ENCODE measurements at places on chromosomes 13 and 19.

GRCh38 chr19:8491574-8491973, 10.9 kb downstream of the PRAM1 start:
- DNase-seq, result no peak

DNA sequence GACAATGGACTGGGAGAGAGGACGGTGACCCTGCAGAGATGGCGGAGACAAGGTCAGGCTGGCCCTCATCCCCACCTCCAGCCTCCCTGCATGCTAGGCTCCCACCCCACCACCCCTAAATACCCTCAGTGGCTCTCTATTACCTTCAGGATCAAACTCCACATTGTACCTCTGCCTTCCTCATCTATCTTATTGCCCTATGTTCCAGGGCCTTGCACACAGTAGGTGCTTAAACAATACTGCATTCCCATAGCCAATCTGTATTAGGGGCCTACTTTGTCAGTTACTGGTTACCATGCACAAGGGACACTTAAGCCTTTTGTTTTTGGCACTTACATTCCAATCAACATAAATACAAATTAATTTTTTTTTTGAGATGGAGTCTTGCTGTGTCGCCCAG, 6.5 kb downstream of the PALM3 start:
- no peak for DNase-seq

DNA sequence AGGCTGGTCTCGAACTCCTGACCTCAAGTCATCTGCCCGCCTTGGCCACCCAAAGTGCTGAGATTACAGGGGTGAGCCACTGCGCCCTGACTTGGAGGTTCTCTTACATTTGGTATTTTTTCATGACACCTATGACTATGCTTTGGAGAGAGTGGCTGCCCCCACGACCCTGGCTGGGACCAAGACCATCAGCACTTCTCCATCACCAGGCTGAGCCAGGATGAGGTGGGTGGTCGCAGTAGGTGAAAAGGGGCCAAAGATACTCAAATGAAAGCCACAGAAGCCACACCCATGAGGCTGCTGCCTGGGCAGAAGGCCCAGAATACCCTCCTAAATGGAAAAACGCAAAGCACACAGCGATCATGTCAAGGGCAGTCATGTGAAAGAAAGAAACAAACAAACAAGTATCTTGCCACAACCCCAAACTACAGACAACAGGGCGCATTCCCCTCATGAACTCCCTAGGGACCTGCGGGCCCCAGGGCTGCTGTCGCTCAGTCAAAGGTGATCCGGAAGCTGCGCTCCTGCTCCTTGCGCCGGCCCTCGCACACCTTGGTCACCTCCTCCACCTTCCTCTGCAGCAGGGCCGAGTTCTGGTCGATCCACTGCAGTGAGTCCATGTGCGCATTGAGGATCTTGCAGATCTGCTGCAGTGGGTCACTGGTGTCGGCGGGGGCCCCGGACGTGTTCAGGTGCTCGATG, 11.2 kb upstream of the IL4I1 start:
- no peak for DNase-seq

GRCh38 chr19:8113017-8113416, 36.4 kb downstream of the FBN3 start:
- no peak for DNase-seq

DNA sequence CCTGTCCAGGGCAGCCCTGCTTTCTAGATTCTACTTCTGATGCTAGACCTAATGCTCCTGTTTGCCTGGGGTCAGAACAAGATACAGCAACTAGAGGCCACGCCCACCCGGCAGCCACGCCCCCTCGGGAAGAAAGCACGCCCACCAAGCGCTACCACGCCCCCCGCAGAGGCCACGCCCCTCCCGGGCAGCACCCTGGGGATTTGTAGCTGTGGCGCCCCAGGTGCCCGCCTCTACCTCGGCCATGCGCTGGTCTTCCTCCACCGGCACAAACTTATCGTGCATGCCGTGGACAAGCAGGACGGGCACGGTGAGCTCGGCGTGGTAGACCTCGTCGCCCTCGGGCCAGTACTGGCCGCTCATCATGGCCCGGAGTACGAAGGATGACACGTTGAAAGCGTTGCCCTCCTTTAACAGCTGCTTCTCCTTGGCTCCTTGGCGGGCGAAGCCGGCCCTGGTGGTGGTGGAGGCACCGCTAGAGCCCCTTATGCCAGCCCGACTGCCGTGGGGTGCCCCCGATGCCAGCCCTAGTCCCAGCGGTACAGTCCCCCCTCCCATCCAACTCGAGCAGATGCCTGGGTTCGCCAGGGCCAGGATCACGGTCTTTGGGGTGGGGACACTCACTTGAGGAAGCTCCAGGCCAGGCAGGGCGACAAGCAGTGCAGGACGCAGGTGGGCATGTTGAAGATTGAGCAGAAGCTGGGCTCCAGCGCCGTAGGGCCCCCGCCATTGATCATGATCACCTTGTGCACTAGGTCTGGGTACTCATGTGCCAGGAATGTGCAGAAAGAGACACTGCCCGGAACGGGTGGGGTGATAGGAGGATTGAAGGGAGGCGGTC, 9.0 kb downstream of the ABHD8 start:
- DNase-seq, result no peak

- DNase-seq, result no peak
Observed at GRCh38 chr13:102677122-102677521, 17.7 kb downstream of the METTL21C start.

GRCh38 chr19:17931532-17932191, 1.2 kb upstream of the CCDC124 start:
- no peak for DNase-seq

DNA sequence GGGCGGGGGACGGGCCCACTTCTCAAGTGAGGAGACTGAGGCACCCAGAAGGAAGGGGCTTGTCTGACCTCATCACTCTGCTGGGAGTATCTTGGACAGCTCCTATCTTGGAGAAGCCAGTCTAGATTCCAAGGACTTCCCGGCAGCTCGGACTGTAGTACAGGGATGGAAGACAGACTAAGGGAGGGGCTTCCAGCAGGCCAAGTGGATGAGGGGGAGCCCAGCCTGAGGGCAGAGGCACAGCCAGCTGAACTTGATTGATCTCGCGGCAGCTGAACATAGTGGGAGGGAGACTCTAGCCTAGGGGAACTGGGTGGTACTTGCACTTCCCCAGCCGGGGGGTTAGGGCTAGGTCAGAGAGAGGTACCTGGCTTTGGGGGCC, 711 bp downstream of the CILP2 start:
- DNase-seq, result no peak

DNA sequence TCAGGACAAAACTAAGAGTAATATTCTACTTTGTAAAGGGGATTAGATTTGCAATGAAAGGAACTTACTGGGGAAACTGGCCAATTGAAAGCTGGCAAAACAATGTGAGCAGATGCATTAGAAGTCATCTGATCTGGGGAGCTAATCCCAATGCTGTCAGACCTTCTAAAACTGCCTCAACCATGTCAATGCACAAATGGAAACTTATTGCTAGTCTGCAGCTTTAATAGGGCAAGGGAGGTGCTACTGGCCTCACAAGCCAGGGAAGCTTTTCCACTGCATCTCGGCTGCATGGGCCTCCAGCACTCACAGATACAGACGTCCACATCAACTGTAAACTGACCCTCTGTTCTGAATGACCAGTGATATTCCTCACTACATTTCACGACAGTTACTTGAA, 154.2 kb downstream of the LHFPL6 start:
- DNase-seq, result no peak

DNA sequence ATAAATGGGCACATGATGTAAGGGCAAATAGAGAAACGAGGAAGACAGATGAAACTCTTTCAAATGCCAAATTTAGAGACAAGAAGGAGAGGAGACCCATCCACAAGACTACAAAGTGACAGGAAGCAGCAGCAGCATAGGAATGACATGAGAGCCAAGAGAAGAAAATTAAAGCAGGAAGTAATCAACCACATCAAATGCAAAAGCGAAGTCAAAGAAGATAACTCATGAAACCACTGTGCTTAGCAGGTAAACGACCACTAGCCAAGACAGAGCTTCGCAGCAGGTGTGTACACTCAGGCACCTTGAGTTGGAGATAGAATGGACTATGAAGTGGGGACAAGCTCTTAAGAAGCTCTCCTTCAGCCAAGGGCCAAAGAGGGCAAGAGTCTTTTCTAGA, 64.1 kb downstream of the KLF12 start:
- DNase-seq, result no peak

DNA sequence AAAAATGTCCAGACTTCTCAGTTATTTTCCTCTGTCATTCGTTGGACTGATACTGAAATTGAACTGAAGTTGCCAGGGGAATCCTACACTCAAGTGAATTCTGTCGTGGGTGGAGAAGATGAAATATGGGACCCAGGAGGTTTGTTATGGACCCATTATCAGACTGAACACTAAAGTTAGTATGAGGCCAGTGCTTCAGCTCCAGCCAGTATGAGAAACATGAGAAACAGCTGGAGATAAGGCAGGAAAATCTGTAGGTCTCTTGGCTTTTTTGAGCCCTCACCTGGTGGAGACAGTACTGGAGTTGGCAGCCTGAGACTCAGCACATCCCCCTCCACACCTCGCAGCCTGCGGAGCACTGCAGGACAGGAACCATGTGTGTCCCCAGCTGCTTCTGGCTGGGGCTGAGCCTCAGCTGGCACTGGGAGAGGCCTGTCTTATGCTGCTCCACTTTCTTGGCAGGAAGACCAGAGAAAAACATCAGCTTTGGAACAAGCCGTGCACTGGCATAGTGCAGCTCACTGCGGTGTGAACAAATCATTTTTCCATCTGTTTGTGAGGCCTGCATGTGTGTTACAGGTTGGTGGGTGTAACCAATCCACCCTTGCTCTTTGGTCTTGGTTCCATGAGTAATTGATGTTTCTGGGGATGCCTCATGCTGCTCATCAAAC, 641.0 kb downstream of the FGF9 start:
- DNase-seq, result no peak

GRCh38 chr13:50747737-50748350, 95.6 kb downstream of the DLEU7 start:
- DNase-seq, result no peak

DNA sequence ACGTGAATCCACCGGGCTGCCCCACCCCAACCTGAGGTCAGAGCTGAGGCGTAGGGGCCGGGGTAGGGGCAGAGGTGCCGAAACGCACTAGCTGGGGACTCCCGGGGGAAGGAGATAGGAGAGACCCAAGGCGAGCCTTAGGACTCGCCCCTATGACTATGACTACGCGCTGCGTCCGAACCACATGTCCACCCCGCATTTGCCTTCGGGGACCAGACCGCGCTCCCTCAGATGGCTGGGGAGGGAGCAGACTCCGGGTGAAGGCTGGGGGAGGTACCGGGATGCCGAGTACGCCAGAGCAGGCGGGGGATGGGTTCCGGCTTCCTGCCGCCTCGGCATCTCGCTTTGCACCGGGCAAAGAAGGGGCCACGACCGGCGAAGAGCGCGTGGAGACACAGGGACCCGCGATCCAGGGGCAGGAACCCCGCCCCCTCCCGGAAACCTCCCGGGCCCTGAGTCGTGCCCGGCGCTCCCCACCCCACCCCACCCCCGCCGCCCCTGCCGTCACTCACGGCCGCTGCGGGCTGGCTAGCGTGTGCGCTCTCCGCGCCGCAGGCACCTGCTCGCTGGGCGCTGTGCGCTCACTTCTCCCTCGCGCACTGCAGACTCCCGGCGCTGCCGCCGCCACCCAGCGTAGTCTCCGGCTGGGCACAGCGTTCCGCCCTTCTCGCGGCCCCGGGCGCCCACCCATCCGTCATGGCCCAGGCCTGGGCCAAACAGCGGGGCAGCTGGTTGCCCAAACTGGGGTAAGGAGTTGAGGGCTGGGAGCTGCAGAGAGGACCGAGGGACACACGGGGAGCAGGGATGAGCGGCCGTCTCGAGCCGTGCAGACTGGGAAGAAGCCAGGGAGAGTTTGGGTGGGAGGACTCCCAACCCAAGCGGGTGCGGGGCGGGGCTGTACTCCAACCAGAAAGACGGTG, 622 bp upstream of the VSTM2B start:
- no peak for DNase-seq

DNA sequence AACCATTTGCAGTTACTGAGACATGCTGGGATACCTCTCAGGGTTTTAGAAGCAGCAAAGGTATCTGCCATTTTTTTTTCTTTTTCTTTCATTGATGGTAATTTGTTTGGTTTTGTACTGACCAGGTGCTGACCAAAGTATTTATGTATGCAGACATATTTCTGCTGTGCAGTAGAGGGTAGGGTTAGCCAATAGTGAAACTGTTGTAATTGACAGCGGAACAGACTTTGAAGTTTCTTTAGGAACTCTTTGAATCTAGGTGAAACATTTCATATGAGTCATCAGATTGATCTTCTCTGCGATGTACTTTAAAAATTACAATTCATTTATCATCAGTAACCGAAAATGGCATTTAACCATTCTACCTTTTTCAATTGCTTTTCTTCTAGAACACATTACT, 63.0 kb downstream of the ITGBL1 start:
- DNase-seq, result no peak

DNA sequence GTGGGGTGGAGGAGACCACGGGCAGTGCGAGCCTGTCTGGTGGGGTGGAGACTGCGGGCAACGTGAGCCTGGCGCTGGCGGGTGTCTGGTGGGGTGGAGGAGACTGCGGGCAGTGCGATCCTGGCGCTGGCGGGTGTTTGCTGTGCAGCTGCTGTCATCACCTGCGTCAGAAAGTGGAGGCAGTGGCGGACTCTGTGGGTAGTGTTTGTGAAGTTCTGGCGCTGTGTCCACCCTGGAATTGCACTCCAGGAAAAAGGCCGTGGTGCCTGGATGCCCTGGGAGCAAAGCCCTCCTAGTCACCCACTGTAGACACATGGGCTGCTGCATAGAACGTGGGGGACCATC, 6.2 kb downstream of the TEX29 start:
- no peak for DNase-seq

DNA sequence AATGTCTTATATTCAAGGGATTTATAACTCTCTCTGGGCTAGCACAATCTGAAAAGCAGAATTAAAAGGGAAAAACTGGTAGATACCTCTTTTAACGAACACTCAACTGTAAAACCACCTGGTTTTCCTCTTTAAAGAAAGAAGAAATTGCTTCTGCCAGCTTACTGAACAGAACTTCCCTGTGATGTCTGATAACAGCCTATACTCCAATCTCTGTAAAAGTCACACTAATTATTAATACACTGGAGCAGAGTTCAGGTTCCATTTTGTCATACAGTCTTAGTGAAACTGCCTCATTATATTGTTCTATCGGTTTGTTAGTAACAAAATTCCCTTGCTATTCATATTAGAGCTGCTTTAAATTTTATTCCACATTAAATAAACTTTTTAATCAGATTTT, 251.0 kb upstream of the STARD13 start:
- DNase-seq, result no peak
